ENCODE measurements at places on chromosomes 4 and X.

- DNase-seq = no peak
These were observed 17.2 kb upstream of the GPR173 start for GRCh38 chrX:53031380-53031779.

- DNase-seq = no peak
These were observed 333.9 kb downstream of the PDHA2 start for GRCh38 chr4:96173756-96174155.

DNA sequence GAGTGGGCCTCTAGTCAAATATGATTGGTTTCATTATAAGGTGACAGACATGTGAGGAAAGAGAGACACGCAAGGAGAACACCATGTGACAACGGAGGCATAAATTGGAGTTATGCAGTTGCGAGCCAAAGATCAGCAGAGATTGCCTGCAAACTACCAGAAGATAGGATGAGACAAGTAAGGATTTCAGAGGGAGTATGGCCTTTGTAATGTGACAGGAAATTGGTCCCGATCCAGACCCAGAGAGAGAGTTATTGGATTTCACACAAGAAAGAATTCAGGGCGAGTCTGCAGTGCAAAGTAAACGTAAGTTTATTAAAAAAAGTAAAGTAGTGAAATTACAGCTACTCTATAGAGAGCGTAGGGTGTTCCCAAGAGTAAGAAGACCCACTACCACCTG, 35.7 kb upstream of the NDST4 start:
- DNase-seq = no peak

GRCh38 chr4:109846395-109847098, 1.4 kb upstream of the LRIT3 start:
- no peak for DNase-seq

DNA sequence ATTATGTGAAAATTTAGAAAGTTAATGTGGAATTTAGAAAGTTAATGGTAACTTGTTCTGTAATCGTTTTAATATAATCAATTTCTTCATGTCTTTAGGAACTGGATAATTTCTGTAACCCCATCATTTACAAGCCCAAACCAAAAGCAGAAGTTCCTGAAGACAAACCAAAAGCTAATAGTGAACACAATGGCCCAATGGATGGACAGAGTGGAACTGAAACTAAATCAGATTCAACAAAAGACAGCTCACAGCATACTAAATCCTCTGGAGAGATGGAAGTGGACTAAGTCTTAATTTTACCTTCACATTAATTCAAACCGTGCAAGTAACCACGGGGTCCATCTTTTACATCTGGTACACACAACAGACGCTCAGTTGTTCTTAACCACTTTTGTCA, 48.1 kb upstream of the PLK4 start:
- no peak for DNase-seq

DNA sequence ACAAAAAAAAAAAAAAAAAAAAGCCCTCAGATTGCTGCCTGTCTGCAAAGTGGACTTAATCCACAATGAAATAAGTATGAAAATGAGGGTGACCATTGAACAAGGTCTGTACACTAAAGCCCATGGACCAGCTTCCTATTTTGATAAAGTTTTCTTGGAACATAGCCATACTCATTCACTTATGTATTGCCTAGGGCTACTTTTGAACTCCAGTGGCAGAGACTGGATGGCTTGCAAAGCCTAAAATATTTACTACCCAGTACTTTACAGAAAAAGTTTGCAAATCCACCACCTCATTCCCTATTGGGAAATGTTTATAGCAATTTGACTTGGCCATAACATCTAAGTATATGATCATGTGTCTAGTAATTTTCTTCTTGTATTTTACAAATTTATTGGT, 481.7 kb downstream of the NAF1 start:
- no peak for DNase-seq

GRCh38 chrX:120428309-120428708, 40.8 kb downstream of the LAMP2 start:
- DNase-seq = no peak

DNA sequence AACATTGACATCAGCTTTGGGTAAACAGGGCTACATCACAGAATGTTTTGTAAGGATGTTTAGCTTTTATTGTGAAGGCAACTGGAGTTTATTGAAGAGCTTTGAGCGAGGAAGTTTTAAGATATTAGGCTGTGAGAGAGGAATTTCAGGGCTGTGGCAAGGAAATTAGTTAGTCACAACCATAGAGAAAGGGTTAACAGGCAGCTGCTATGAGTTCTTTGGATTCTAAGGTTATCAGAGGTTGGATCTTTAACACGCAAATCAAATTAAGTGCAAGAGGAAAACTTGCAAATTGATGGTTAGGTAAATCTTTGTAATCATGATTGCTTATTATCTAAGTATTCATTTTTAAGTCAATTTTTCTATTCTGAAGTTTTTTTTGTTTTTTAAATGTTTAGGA, 156.0 kb downstream of the UGT8 start:
- no peak for DNase-seq

GRCh38 chr4:96347582-96347981, 507.7 kb downstream of the PDHA2 start:
- no peak for DNase-seq

All from NCI-H1417 treated with DMSO at 0.1 percent for 48 hours (cell line).